Omental fat pad (tissue), 4 donors: ENCODE measurements at places on chromosomes 12 and 14. TPM values are rescaled to one million over a fixed set of nuclear protein-coding genes. Genes with fewer than 3 reads are reported as not detected.
A peak's percentile ranks its signal among the peaks of the same experiment; 100 is the strongest.

KCTD10 gene
- 82.8 TPM for total RNA-seq

KLRC4 gene
- 0.63 TPM for total RNA-seq

BEGAIN gene
- 1.0 TPM for total RNA-seq

SLC6A13 gene
- 0.88 TPM for total RNA-seq

PCBP2 gene
- 544 TPM for total RNA-seq

TAS2R14 gene
- total RNA-seq, result 1.9 TPM

FSCB gene
- total RNA-seq, result not detected

ZDHHC22 gene
- total RNA-seq, result not detected

WDHD1 gene
- total RNA-seq, result 1.4 TPM

SLC25A3 gene
- 486 TPM for total RNA-seq

- DNase-seq, result no peak
Observed at GRCh38 chr12:104823985-104824461, 134.1 kb downstream of the SLC41A2 start.

GRCh38 chr12:53572134-53572758 is 53.9 kb downstream of the ATF7 start:
- no peak for DNase-seq

- no peak for DNase-seq
Observed at GRCh38 chr12:50102646-50103309, 1.0 kb upstream of the GPD1 start.

DNA sequence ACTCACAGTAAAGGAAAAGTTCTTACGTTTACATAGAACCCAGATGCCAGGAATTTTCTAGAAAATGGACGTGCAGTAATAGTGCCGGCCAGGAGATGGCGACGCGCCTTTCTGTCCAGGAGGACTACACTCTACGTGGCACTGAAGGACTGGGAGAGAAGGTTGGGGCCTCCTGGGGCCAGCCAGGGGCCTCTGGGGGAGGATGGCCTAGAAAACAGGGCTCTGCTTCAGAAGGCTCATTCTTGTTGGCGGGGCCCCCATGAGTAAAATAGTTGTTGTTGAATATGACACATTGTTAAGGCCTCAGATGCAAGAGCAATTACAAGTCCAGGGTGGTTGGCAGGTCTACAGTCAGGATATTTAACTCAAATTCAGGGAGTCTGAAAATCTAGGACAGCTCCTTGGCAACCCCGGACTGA is 120.1 kb upstream of the MAX start:
- no peak for DNase-seq

- DNase-seq, result no peak
Observed at GRCh38 chr12:915090-915489, 34.4 kb downstream of the RAD52 start.

GRCh38 chr14:97290977-97291376 is 493.8 kb downstream of the VRK1 start:
- no peak for DNase-seq

GRCh38 chr12:130031571-130032189 is 127.9 kb upstream of the TMEM132D start:
- peak; percentile 40 for DNase-seq

- no peak for DNase-seq
Observed at GRCh38 chr14:28876572-28876945, 110.0 kb downstream of the FOXG1 start.

DNA sequence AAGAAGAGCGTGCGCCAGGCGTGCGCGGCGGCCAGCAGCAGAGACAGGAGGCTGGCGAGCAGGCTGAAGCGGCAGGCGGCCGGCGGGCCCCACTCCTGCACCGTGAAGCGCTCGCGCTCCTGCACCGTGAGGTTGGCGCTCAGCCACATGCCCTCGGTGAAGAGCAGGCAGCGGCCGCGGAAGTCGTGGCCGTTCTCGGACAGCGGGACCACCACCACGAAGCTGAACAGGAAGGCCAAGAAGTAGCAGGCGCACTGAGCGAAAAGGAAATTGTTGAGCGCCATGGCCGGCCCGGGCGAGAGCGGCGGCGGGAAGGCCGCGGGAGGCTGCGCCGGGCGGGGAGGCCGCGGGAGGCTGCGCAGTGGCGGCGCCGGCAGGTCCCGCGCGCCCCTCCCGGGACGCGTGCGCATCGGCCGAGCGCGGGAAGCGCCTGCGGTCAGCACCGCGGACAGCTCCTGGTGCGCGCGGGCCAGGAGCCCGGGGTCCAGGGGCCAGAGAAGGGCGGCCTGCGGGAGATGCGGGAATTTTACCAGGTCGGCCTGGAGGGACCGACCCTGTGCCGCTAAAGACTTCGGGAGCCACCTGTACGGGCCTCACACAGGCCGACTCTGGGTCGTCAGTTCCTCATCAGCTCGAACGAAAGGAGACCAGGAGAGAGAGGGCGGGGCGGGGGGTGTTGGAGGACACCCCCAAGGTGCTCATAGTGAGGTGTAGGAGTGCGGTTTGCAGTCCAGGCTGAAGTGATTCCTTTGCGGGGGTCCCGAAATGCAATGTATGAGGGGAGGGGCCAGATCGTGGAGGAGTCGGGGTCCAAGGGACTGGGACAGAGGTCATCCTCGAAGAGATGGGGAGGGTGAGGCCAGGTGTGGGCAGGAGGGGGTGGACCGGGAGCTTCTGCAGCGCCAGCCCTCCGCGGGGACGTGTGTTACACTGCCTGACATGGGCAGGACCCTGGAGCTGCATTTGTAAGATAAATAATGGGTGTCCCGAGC is at the start of gene TMEM179:
TMEM179 (minus strand) TSS at position 315 of the 992 bp plus-strand sequence; CDS start at position 284, 31 bp downstream.
- DNase-seq, result no peak

DNA sequence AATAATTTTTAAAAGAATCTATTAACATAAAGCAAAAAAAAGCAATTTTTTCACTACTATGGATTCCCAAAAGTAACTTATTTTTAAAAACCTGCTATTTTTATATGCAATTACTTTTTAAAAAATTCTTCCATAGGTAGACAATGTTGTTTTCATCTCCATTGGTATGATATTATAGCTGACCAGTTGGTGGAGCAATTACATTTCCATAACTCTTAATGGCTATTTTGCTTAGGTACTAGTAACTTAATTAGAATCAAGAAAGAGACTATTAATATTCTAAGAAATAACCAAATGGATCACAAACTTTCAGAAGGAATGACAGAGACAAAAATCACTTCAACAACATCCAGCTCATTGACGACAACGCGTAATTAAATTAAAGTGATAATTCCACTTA is 64.7 kb upstream of the PTCSC3 start:
- no peak for DNase-seq

GRCh38 chr12:109949089-109949488 is 47.1 kb downstream of the GIT2 start:
- DNase-seq, result no peak

DNA sequence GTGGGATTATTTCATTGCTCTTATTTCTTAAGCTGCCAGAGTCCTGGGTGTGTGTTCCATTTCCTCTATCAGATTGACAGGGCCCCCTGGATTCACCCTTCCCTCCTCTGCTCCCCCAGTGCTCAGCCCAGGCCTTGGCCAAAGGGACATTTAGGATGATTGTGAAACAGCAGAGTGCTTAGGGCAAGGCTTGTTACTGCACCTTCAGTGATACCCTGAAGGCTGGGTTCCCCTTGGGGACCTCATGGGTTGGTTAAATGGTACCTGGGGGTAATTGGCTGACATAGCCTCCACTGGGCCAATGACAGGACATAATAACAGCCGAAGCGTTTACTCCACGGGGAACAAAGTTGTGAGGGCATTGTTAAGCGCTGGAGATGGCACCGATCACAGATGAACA is 1.3 kb upstream of the KRT72 start:
- no peak for DNase-seq

DNA sequence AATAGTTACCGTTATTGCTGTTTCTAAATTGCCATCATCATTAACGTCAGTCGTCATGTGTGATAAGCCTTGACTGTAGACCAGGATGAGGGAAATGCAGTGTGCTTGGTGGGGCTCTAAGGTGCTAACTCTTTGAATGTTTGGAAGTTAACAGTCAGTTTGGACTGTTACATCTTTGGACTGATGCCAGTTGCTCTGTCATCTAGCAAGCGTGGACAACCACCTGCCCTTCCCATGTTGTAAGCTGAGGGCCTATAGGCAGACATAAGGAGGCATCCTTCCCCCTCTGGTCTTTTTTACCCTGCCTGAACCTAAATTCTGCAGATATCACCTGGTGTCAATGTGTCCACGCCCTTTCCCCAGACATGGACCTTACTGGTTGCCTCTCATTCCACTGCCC is 94.4 kb downstream of the PPP2R5C start:
- no peak for DNase-seq

GRCh38 chr14:22478670-22479069 is 110.4 kb downstream of the DAD1 start:
- DNase-seq, result no peak

GRCh38 chr12:42854208-42854607 is 264.7 kb upstream of the PRICKLE1 start:
- DNase-seq, result no peak

DNA sequence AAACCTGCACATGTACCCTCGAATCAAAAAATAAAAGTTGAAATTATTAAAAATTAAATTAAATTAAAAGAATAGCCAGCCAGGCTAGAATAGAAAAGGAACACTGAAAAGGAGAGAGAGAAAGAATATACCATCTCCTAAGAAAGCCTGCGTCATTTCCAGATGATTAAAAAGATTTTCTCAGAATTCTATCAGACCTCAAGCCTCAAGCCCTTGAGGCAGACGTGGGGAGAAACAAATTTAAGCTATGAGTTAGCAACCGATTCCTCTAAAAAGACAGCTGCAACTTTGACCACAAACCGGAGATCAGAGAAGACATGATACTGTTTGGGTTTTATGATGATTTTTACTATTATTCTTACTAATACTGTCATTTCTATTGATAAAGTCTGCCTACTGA is 138.3 kb downstream of the KSR2 start:
- no peak for DNase-seq

GRCh38 chr12:110780448-110780847 is 37.8 kb upstream of the PPP1CC start:
- DNase-seq, result no peak

DNA sequence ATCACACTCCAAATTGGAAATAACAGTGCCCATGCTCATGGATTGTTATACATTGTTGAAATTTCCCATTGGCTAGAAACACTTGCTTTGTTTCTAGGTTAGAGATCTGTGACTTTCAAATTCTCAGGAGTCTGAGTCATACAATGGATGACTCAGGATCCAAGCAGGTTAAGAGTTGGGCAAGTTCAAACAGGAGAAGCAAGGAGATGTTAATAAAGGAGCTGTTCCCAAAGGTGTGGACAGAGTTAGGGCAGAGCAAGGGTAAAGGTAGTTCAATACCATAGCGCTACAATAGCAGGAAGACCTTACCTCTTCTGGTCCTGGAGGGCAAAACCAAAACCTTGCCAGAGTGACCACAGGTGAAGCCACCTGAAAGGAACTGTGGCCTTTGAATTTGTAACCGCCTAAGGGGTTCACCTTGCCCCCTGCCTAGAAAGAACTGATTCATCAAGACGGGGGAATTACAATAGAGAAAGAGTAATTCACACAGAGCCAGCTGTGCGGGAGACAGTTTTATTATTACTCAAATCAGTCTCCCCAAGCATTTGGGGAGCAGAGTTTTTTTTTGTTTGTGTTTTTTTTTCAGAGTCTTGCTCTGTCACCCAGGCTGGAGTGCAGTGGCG is 4.2 kb upstream of the AMN1 start:
- no peak for DNase-seq

GRCh38 chr14:70093156-70093555 is 95.6 kb downstream of the SLC8A3 start:
- no peak for DNase-seq

- DNase-seq, result no peak
Observed at GRCh38 chr14:94005324-94006073, 8.4 kb downstream of the CCDC197 start.
